ENCODE measurements at places on chromosomes 1 and 21.

- no peak for DNase-seq
Measured at GRCh38 chr21:28627691-28628090, 365.0 kb downstream of the LTN1 start.

DNA sequence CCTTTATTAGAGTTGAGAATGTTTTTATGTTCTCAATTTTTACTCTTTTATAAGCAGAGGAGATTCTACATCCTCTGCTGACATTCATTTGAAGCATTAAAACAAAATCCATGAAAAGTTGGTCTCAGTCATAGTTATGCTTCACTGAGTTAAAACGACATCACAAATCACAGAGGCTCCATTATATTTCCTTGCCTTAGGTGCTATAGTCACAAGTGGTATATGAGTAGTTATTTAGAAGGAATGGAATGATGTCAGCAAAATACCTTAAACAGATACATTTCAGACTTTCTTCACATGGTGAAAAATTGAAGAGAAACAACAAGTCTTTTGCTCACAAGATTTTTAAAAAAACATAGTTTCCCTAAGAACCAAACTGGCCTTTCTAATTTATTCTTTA is 11.7 kb upstream of the METTL13 start:
- no peak for DNase-seq

DNA sequence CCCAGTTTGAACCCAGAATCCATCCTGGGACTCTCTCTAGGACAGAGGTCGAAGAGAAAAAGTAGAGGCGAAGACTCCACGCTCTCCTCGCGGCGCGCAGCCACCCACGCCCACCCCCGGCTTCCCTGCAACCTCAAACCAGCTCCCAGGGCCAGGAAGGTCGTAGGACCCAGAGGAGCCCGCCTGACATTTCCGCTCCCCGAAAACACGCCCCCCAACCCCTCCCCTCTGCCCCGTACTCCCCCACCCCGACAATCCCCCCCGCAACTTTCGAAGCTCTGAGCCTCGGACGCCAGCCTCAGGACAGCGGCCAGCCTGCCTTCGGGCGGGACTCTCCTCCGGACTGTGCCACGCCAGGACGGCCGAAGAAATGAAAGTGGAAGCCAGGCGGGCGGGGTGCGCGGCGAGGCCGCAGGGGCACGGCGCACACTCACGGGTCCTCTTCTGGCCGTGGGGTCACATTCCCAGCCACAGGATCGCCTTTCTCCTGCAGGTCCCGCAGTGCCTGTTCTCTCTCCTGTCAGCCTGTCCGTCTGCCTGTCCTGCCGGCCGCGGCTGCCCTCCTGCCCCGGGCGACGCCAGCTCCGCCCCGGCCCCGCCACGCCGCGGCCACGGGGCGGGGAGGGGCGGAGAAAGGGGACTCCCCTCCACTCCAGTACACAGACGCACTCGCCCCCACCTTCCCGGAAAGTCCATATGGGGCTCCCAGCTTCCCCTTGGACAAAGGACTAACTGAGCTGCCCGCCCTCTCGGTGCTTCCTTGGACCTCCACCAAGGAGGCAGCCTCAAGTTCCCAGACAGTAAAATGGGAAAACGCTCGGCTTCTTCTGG is at the start of gene MOB3C:
MOB3C (minus strand) TSS at position 535 of the 831 bp plus-strand sequence. CDS start 3,490 bp downstream, outside the sequence.
- peak; percentile 70 for DNase-seq

GRCh38 chr1:86858524-86859261 is 55.2 kb downstream of the SELENOF start:
- no peak for DNase-seq

DNA sequence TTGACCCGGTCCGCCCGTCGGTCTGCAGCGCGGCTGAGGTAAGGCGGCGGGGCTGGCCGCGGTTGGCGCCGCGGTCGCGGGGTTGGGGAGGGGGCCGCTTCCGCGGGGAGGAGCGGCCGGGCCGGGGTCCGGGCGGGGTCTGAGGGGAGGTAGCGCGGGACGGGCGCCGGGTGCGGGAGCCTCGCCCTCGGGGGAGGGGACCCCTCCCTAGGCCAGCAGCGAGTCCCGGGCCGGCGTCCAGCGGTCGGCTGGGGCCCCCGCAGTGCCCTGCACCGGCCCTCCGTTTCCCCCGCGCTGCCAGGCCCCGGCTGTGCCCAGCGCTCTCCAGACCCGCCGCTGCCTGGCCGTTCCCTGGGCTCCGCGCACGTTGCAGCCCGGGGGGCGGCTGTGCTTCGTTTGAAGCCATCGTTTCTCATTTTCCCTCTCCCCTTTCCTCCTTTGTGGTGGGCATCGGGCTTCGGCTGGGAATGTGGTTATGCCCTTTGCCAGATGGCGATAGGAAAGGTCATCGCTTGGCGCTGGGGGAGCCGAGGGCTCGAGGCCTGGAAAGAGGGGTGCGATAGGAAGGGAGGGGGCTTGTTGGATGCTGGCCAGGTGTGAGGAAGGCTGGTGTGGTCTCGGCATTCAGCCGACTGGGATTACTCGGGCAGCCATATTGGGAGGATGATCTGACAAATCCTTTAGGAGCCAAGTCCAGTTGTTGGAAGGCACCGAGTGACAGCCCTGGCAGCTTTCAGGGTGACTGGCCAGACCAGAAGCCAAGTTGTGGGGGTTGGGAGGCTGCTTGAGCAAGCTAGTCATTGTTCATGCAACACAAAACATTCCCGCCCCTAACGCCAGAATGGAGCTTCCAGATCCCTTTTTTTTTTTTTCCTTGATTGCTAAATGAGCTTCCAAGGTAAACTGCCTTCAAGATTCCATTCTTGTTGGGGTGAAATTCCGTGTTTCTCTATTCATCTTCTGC is 753 bp downstream of the KIF1B start:
- peak; percentile 23 for DNase-seq

- DNase-seq = no peak
Measured at GRCh38 chr1:182065126-182065845, 3.8 kb upstream of the ZNF648 start.

DNA sequence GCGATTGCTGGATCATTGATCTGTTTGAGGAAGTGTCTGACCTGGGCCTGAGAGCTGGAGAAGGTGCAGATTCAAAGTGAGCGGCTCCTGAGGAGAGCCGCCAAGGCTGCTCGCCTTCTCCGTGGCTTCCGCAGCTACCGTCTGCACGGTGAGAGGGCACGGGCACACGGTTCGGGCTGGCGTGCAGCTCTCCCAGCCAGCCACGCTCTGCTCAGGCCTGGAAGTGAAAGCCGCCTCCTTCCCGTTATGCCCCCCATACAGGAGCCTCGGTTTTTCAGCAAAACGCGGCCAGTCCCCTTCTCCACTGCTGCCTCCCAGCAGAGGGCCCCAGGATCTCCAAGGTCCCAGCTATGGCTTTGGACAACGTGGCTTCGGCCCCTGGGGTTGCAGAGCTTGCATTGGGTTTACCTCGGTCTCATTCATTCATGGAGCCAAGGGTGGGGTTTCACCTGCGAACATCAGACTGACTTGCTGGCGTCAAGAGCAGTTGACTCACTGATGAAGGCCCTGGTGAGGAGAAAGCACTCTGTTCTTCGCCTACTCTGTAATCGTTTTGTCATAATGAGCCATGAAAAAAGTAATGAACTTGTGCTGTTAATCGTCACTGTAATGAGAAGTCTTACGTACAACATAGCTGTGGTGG is 24.4 kb upstream of the PDXK start:
- no peak for DNase-seq

- DNase-seq = no peak
Measured at GRCh38 chr1:235854347-235854746, 12.4 kb downstream of the LYST start.

- DNase-seq = no peak
Measured at GRCh38 chr1:30677471-30677870, 45.9 kb downstream of the MATN1 start.

- no peak for DNase-seq
Measured at GRCh38 chr1:119656410-119656955, 8.4 kb upstream of the ZNF697 start.

DNA sequence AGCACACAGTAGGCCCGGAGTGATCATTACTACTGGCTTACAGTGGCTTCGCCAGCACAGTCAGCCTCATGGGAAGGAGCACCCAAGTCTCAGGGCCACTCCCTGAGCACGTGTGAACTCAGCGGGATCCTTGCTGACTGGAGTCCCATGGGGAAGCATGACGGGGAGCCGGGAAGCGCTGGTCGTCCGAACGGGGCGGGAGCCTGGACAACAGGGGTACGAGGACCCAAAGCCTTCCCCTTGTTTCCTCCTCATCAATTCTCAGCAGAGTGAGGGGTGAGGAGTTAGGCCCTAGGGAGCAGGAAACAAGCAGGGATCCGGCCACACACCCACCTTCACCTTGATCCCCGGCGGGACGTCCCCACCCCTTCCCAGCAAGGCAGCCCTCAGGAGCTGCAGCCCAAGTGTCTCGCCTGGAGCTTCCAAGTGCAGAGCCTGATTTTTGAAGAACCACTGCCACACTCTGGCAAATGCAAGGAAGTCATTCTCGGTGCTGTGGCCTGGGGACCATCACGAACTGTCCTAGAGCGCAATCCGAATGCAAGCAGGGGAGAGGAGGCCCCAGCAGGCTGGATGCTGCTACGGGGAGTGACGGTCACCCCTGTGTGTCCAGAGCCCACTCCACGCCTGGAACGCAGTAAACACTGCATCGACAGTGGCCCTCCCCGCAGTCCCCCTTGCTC is 35.5 kb downstream of the TOMM20 start:
- no peak for DNase-seq

DNA sequence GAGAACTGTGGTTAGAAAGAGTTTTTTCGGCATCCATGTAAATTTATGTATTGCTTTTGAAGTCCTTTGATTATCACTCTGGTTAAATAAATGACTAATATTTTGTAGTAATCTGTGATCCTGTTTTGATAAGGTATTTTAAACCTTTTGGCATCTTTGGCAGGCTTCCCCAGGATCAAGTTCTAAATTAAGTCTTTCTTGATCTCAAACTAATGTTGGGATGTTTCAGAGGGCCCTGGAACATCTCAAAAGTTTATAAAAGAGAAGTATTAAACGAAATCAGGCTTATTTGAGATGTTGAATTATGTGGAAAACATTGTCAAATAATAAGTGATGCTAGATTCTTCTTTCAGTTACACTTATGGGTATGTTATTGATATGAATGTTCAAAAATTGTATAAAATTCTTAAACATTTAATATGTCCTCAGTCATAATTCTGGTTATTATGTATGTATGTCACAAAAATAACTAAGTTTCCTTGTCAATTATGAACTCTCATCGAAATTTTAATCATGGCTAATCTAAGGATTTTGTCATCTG is 36.6 kb downstream of the S100A10 start:
- DNase-seq = no peak

GRCh38 chr1:64236541-64236954 is 33.1 kb downstream of the UBE2U start:
- DNase-seq = no peak

- no peak for DNase-seq
Measured at GRCh38 chr1:240528591-240528990, 83.4 kb downstream of the GREM2 start.

DNA sequence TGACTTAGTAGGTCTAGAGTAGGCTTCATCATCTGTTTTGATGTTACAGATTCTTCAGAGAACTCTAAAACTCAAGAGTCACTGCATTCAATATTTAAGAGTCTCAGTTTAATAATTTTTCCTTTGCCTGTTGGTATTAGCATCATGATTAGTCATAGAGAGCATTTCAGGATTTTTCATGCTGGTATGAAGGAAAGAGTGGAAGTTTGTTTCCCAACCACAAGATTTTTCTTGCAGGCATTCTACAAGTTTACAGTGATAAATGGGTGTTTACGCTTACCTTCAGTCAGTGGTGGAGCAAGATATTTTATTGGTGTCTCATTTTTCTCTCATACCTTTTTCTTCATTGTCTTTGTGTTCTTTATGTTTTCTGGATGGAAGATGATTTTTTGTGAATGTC is 58.4 kb upstream of the MYOCOS start:
- no peak for DNase-seq

- peak; percentile 16 for DNase-seq
Measured at GRCh38 chr21:32733356-32733755, 5.5 kb upstream of the SYNJ1 start.

DNA sequence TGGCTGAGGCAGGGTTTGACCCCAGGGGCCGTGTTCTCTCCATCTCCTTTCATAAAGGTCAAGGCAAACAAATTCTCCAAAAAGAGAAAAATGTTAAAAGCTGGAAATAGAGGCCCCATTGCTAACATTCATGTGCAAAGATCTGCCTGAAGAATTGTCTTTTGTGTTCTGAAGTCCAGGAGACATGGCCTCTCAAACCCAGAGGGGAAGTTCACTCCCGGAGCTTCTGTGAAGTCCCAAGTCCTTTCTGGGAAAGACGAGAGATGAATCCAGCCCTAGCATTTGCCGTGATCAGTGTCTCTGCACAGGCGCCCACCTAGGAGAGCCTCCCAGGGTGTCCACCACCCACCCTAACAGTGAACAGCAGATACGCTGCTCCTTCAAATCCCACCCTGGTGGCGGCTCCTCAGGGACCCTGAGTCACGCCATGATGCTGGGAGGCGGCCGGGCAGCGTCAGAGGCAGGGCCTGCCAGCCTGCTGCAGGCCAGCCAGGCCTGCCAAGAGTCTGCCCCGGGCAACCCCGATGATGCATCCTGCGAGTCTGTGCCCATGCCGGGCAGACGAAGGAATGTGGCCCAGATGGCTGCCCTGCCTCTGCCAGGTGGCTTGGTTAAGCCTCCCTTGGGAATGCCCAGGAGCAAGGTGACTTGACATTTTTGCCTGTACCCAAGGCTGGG is 5.2 kb upstream of the C2CD2 start:
- no peak for DNase-seq

GRCh38 chr1:172935062-172935592 is 115.6 kb downstream of the TNFSF18 start:
- no peak for DNase-seq

DNA sequence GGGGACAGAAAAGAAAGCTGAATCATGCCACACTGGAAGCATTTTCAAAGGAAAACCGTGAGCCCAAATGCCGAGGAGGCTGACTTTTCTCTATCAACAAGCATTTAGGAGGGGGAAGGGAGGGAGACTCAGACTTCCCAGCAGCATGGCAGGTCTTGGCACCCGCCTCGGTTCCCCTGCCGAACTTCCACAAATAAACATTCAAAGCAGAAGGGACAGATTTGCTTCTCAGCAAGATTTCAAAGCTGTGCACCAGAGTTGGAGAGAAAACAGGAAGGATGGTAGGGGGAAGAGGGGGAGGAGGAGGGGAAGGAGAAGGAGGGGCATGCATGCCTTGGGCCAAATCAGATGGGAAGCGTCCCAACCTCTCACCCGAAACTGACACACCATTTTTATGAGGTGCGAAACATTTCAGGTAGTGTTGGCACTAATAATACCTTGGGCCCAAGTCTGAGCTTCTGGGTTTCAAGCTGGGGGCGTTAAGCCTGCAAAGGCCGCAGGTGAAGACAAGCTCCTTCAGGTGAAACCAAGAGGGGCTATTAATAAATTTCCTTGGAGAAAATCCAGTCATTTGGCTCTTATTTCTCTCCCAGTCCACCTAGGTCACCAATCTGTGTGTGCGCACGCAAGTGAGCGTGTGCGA is 26.4 kb downstream of the ABCA4 start:
- no peak for DNase-seq

- no peak for DNase-seq
Measured at GRCh38 chr1:22410928-22411495, 40.6 kb upstream of the ZBTB40 start.

- DNase-seq = no peak
Measured at GRCh38 chr1:82818586-82818985, 1017.9 kb downstream of the ADGRL2 start.

GRCh38 chr1:14878124-14878523 is 275.4 kb upstream of the TMEM51 start:
- no peak for DNase-seq

Measured in activated naive CD8-positive, alpha-beta T cell treated with anti-CD3 and anti-CD28 coated beads, Interleukin-2, amount 50 U/mL, for 24 hours (primary cell).